ENCODE measurements at places on chromosomes 7 and 10. TPM values are rescaled to one million over a fixed set of nuclear protein-coding genes. Genes with fewer than 3 reads are reported as not detected.

Gene ANK3
- 0.66 TPM for total RNA-seq

Gene TMEM196
- total RNA-seq = not detected

Gene SFXN3
- total RNA-seq = 39.7 TPM

Gene ODAD2
- not detected for total RNA-seq

Gene INMT
- not detected for total RNA-seq

Gene PVRIG
- total RNA-seq = not detected

Gene TMEM178B
- 1.1 TPM for total RNA-seq

Gene PGAM2
- not detected for total RNA-seq

Gene ANKRD61
- total RNA-seq = 0.50 TPM

Gene DNAH11
- 0.04 TPM for total RNA-seq

Gene C7orf33
- total RNA-seq = not detected

Gene CLCN1
- total RNA-seq = 0.06 TPM

Gene SYNPO2L
- total RNA-seq = not detected

Gene CALHM1
- not detected for total RNA-seq

Gene MACROH2A2
- 28.7 TPM for total RNA-seq

Gene LIPK
- not detected for total RNA-seq

Gene THAP5
- 20.0 TPM for total RNA-seq

Gene MTPN
- total RNA-seq = 125 TPM

Gene ATOH7
- total RNA-seq = 0.26 TPM

Gene MXI1
- total RNA-seq = 7.0 TPM

Gene MYOZ1
- not detected for total RNA-seq

Gene CPA4
- 6.8 TPM for total RNA-seq

Gene OR2A12
- total RNA-seq = not detected

Gene PLXDC2
- total RNA-seq = not detected

Gene CNPY1
- not detected for total RNA-seq

Gene OPN4
- not detected for total RNA-seq

Gene AGAP5
- 1.4 TPM for total RNA-seq

Gene PLAU
- 123 TPM for total RNA-seq

Gene ITGA8
- not detected for total RNA-seq

Gene RET
- total RNA-seq = 1.1 TPM

Gene TBXAS1
- 10.4 TPM for total RNA-seq

Gene TRRAP
- 17.8 TPM for total RNA-seq

Gene NUPR2
- not detected for total RNA-seq

Gene MBL2
- total RNA-seq = not detected

Gene SEMA3E
- total RNA-seq = 2.1 TPM

Gene PTPN20
- 3.1 TPM for total RNA-seq

Gene CC2D2B
- total RNA-seq = not detected

Gene SPDYE6
- total RNA-seq = not detected

Gene MPLKIP
- 44.1 TPM for total RNA-seq

Gene SLC13A1
- not detected for total RNA-seq

Gene KMT2C
- total RNA-seq = 8.6 TPM

Gene SHTN1
- total RNA-seq = 26.1 TPM

Gene PAPSS2
- total RNA-seq = 22.1 TPM

Gene IFIT1B
- total RNA-seq = not detected

Gene MAGI2
- 0.51 TPM for total RNA-seq

Gene AKR1B15
- total RNA-seq = 41.2 TPM

Gene JAKMIP3
- 1.6 TPM for total RNA-seq

Gene CDK14
- total RNA-seq = 0.14 TPM

Gene ADCYAP1R1
- total RNA-seq = 0.08 TPM

Gene DPCD
- 35.3 TPM for total RNA-seq

Gene HOXA10
- 7.5 TPM for total RNA-seq

Gene ACTL6B
- total RNA-seq = not detected

Gene FAM237B
- not detected for total RNA-seq

Gene SEC61A2
- total RNA-seq = 16.6 TPM

Gene CALY
- 0.77 TPM for total RNA-seq

Gene OR13A1
- not detected for total RNA-seq

Gene CLEC2L
- total RNA-seq = not detected

Gene PRKCQ
- 4.3 TPM for total RNA-seq

Measured in A549 treated with RU486 at 1 μM for 4 hours (cell line).